ENCODE measurements at places on chromosomes 1 and 21.

GRCh38 chr1:245173446-245174211 lies 18.8 kb downstream of the KIF26B start:
- DNase-seq = no peak

DNA sequence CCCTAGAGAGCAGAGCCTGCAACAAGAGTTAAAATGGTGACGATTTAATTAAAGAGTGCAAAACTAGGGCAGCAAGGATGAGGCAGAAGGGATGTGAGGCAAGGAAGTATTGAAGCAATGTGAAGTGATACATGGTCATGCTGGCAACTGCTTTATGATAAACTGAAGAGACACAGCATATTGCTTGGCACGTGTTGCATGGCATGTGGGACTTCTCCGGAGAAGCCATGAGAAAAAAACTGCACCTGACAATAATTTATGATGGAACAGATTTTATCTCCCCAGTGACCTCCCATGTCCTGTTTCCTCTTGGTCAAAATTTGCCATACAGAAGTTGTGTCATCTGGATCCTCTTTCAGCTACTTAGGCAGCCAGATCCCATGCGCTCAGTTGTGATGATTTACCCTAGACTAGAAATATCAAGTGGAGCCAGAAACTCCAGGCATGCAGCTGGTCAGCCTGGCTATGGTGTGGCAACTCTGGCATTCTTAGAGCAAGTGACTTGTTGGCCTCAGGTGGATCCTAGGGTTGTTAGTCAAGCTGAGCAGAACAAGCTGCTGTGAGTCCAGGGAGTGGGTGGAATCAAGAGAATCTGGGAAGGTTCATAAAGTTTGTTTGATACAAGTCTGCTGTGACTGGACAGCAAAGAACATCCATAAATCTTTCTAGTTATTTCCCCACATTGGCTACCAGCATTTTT lies 611.4 kb upstream of the USP24 start:
- no peak for DNase-seq

DNA sequence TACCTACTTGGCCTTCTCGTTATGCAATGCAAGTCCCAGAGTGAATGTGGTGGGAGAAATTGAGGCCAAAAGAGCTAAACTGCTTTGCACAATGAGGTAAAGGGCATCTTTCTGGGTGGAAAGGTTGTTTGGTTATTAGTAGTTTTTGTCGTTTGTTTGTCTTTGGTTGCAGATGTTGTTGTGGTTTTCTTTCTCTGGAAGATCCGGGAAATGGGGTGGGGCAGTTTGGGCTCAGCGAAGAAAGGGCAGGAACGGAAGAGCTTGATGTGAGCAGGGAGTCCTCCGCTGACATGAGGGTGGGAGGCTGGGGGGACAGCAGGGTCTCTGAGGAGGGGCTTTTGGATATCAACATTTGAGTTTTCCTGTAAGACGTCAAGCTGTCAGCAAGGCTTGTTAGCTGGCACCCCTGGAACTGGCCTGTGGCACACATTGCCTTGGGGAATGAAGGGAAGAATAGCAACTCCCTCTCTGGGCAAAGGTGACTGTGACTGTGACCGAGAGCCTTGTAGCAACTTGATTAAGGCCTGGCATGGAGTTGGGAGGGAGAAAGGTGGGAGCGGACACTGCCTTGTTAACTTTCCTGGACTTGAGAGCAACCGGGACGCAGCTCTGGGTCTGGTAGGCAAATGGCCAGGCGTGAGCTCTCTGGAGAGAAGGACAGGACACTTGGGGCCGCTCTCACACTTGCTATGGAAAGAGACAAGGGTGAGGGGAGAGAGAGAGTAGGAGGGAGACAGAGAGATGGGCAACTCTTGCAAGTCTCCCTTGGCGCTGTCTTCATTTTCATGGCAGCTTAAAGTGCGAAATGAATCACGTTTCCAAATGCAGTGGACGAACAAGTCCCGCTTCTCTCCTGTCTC lies 15.4 kb upstream of the OPRD1 start:
- no peak for DNase-seq

- DNase-seq = no peak
These were observed 738 bp downstream of the INTS7 start for GRCh38 chr1:212034516-212035122.

DNA sequence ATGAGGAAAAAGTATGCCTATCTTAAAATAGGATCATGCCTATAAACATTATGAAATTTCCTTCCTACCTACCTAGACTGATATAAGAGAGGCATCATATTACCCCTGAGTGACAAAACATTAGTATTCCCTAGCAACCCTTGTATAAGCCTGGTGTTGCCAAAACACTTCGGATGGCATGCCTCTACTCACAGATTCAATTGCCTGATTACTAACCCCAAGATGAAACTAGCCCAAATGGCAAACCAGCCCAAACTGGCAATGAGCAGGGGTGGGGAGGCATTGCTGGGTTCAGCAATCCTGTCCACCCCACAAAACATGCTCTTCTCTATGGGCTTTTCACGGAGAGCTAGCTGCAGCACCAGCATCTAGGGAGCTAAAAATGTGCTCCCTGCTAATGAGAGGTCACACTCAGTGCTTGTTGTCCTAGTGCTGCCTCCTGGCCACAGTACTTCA lies 13.9 kb downstream of the PALMD start:
- DNase-seq = no peak

DNA sequence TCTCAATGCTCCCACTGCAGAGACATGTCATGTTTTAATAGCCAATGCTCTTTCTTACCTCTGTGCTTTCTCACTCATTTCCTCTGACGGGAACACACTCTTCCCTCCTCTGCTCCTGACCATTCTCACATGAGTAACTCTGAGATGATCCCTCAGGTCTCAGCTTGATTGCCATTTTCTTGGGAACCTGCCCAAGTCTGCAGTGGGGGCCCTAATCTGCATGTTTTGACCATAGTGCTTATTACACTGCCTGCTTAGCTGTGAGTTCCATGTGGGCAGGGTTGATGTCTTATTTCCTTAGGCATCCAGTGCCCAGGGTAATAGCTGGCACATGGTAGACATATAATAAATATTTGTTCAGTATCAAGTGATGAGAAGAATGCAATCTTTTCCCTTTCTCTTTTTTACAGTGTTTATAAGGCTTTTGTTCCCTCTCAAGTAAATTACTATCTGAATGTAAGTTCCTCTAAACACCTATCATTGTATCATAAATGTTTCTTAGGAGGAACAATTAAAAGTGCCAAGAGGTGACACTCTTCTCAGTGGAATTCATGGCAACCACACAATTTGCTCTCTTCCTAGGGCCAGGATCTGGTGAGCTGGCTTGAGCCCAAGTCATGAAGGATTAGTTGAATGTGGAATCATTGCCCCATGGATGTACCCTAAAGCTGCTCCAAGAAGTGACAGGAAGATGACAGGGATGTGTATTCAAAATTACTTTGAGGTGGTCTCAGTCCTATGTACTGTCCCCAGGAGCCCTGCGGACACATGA lies 485.4 kb upstream of the USP24 start:
- DNase-seq = no peak

GRCh38 chr1:109238382-109238781 lies 11.0 kb upstream of the CELSR2 start:
- no peak for DNase-seq

DNA sequence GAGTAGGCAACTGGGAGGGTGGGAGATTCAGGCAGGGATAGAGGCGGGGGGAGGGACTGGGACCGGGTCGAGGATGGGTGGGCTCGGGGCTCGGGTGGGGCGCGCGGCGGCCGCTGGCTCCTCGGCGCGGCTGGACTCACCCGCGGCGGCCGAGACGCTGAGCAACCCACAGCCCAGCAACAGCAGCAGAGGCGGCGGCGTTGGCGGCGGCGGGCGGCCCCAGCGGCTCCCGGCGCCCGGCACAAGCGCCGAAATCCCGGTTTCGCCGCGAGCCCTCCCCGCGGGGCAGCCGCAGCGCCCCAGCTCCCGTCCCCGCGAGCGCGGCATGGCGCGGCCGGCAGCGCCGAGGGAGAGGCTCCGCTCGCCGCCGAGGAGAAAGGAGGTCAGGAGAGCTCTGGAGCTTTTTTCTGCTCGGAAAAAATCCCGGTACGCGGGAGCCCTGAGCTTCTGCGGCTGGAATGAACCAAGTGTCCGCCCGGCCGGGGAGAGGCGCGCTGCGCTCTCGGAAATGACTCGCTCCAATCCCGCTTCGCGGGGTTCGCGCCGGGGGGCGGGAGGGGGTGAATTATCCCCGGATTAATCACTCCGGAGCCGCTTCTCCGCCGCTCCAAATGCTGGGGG lies at the start of gene CSMD2:
TSS of gene CSMD2 (minus strand) at position 460 of the 621 bp plus-strand sequence. CDS start at position 327, 133 bp downstream.
- DNase-seq = no peak

DNA sequence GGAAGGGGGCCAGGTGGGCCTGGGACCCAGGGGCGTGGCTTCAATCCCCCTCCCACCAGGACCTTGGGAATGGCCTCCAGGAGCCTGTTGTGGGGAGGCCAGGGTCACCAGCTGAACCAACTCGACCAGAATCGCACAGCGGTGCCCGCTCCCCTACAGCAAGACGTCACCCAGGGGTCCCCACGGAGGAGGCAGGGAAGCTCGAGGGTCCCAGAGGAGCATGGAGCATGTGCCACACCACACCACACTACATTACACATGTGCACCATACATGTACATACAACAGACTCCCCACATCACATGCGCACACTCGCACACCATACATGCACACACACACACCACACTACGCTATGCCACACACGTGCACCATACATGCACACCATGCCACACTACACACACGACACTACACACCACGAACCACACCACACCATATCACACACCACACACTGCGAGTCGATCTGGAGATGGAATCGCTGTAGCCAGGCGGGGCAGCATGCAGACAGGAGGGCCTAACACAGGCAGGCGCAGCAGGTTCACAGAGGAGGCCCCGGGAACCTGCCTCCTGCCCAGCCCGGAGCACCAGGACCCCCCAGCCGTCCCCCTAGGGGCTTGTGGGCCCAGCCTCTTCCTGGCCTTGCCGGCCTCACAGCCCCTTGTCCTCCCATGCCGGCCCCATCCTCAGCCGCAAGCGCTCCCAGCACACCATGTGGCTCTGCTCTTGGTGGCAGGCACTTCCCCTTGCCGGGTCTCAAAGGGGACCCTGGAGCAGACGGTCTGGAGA lies 596 bp downstream of the ITGB2 start:
- DNase-seq = no peak

GRCh38 chr1:204792354-204792692 lies 78.3 kb upstream of the NFASC start:
- no peak for DNase-seq

GRCh38 chr1:176602388-176603004 lies 139.5 kb downstream of the PAPPA2 start:
- no peak for DNase-seq

DNA sequence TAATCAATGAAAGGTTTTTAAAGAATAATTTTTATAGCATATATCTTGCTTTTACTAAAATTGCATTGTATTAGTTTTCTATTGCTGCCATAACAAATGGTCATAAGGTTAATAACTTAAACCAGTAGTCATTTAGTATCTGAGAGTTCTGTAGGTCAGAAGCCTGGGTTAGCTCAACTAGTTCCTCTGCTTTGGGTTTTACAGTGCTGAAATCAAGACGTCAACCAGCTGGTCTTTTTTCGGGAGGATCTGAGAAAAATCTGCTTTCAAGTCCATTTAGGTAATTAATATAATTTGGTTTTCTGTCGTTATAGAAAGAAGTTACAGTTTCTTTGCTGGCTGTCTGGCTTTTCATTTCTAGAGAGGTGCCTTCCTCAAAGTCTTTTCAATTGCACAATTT lies 577.7 kb downstream of the MRPL39 start:
- DNase-seq = no peak

- DNase-seq = no peak
These were observed 3.4 kb upstream of the MARCKSL1 start for GRCh38 chr1:32339363-32339978.

DNA sequence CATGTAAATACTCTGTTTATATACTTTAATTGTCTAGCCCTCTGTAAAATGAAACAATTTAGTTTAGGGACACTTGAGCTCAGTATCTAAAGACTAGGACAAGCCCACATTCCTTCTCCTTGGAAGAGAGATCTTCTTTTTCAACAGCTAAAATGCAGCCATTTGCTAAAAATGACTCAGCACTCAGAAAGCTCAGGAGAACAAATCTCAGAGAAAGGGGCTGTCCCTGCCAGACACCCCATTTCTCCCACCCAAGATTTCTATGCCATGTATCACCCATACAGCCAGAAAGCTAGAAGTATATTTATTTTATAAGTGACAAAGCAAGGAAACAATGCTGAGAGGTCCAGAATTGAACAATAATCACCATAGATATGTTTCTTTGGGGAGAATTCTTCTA lies 23.2 kb upstream of the PRDX6 start:
- DNase-seq = no peak

DNA sequence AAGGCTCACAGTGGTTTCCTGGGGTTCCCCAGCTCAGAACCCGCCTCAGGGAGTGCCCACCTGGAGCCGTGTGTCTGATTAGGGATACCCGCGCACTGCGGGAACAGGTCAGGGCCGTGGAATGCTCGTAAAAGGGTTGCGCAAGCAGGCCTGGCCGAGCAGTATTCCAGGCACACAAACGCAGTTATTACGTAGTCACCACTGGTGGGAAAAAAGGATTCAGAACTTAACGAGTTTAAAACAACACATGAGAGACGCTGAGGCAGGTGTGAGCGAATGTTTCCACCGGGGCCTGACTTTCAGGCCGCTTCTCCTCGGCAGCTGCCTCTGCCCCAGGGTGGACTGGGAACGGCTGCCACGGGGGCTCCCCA lies 18.2 kb downstream of the PLCH2 start:
- DNase-seq = no peak

GRCh38 chr1:2919841-2920240 lies 101.4 kb upstream of the ACTRT2 start:
- no peak for DNase-seq

DNA sequence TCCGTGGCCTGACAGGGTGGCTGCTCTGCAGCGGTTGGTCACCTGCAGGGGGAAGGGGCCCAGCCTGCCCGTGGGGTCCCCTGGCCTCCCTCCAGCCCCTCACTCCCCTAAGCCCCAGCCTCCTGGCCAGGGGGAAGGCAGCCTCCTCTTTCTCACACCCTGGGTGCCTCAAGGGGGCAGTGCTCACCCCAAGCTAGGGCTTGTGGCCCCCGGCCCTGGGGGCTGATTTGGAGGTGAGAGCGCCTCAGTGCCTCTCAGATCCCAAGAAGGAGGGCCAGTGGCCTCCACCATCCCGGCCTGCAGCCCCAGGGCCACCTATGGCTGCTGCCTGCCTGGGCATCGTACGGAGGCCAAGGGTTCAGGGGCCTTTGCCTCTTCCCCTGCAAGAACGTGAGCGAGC lies 66.4 kb upstream of the TTC34 start:
- no peak for DNase-seq

- DNase-seq = no peak
These were observed 62.4 kb downstream of the CD247 start for GRCh38 chr1:167455786-167456446.

DNA sequence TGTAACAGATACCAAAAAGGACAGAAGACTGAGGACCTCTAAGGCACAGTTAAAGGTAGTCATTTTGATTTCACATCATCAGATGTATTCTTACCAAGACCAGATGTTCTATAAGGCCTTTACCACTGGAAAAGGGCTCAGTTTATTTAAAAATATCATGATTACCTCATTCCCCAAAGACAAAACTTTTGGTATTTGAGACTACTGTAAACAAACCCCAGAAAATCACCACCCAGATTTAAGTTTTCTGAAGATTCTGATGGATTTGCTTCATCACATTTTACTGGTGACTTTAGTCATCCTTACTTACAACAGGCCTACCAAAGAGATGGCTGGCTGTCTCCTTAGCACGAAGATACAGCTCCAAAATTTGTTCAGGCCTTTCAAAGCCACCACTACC lies 8.3 kb downstream of the ENAH start:
- no peak for DNase-seq
